ENCODE measurements at places on chromosomes 7 and 10.
A peak's percentile ranks its signal among the peaks of the same experiment; 100 is the strongest.

- no peak overlapping the region for H3K4me3 ChIP-seq
- H3K27ac ChIP-seq, result no peak overlapping the region
- H3K4me1 ChIP-seq, result no peaks in the 10 kb centered on the region
- H3K36me3 ChIP-seq, result peaks cover 6% of the 10 kb centered on the region
- no peak for DNase-seq
Measured at GRCh38 chr7:45580053-45580872, 6.1 kb downstream of the ADCY1 start.

- H3K27me3 ChIP-seq, result no peaks in the 10 kb centered on the region
- H3K27ac ChIP-seq, result no peak overlapping the region
- no peak overlapping the region for H3K4me3 ChIP-seq
- DNase-seq, result no peak
- no peaks in the 10 kb centered on the region for H3K4me1 ChIP-seq
Measured at GRCh38 chr10:54094321-54094720, 706.7 kb downstream of the PCDH15 start.

- no peak for DNase-seq
- H3K4me3 ChIP-seq, result no peak overlapping the region
- peaks cover 7% of the 10 kb centered on the region for H3K36me3 ChIP-seq
- no peaks in the 10 kb centered on the region for H3K27me3 ChIP-seq
Measured at GRCh38 chr10:113124724-113125123, 174.7 kb downstream of the TCF7L2 start.

- H3K4me3 ChIP-seq, result no peak overlapping the region
- peaks cover 12% of the 10 kb centered on the region for H3K27me3 ChIP-seq
- no peak for DNase-seq
- H3K27ac ChIP-seq, result no peak overlapping the region
- no peaks in the 10 kb centered on the region for H3K4me1 ChIP-seq
Measured at GRCh38 chr7:1703871-1704810, 34.1 kb downstream of the ELFN1 start.

DNA sequence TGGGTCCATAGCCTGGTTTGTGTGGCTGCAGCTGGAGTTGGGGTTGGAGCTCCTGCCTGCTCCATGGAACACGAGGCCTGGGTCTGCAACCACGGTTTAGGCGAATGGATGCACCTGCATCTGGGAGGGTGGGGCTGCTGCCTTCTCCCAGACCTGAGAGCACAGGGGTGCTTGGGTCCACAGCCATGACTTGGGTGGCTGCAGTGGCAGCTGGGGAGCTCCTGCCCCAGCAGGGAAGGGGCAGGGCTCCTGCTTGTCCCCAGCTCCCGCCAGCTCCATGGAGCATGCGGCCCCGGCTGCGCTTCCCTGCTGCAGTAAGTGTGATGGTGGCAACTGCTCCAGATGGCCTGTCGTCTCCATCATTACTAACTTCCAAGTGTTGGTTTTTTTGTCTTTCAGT is 571.1 kb upstream of the LRRN3 start:
- no peak overlapping the region for H3K4me3 ChIP-seq
- H3K4me1 ChIP-seq, result peaks cover 8% of the 10 kb centered on the region

DNA sequence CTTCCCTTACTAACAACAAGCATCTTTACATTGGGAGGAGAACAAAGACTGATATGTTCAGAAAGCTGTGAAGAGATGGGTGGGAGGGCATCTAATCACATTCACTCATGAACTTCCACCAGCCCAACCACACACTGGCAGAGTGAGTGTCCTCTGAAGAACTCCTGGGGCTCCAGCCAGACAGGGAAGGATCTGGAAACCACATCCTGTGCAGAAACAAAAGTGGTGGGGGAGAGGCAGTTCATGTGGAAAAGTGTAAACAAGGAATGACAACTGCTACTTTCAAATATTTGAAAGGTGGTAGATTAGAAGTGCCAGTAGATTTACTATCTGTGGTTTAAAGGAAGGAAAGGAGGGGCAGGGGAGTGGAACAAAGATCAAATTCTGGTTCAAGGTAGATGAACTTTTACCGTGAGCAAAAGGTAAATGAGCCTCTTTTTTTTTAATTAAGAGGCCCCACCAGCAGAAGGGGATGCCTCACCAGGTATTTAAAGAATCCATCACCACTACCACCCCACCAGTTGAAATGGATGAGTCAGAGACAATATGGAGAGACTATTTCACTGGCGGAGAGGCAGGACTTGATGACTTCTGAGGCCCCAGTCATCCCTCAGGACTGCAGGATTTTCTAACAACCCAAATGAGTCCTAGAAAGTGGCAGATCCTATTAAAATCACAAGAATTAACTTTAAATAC is 34.5 kb downstream of the GOT1 start:
- H3K36me3 ChIP-seq, result peaks cover 64% of the 10 kb centered on the region
- DNase-seq, result peak; percentile 49
- no peak overlapping the region for H3K4me3 ChIP-seq

- H3K36me3 ChIP-seq, result no peaks in the 10 kb centered on the region
- no peaks in the 10 kb centered on the region for H3K4me1 ChIP-seq
- no peak overlapping the region for H3K4me3 ChIP-seq
- H3K27ac ChIP-seq, result no peak overlapping the region
Measured at GRCh38 chr7:70040970-70041766, 442.9 kb downstream of the AUTS2 start.

GRCh38 chr10:117927332-117927731 is 119.4 kb downstream of the RAB11FIP2 start:
- no peaks in the 10 kb centered on the region for H3K27me3 ChIP-seq
- H3K36me3 ChIP-seq, result no peaks in the 10 kb centered on the region
- H3K4me3 ChIP-seq, result no peak overlapping the region
- no peaks in the 10 kb centered on the region for H3K4me1 ChIP-seq
- no peak for DNase-seq
- H3K27ac ChIP-seq, result no peak overlapping the region

- H3K36me3 ChIP-seq, result no peaks in the 10 kb centered on the region
- H3K27ac ChIP-seq, result no peak overlapping the region
- DNase-seq, result no peak
- peaks cover 15% of the 10 kb centered on the region for H3K27me3 ChIP-seq
Measured at GRCh38 chr10:131760416-131761166, 140.2 kb upstream of the PPP2R2D start.

DNA sequence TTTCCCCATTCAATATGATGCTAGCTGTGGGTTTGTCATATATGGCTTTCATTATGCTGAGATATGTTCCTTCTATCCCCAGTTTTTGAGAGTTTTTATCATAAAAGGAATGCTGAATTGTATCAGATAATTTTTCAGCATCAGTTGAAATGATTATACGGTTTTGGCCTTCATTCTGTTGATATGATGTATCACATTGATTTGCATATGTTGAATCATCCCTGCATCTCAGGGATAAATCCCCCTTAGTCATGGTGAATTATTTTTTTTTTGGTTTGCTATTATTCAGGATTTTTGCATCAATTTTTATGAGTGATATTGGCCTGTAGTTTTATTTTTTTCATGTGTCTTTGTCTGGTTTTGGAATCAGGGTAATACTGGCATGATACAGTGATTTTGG is 1152.3 kb upstream of the C7orf33 start:
- no peak overlapping the region for H3K4me3 ChIP-seq
- H3K27me3 ChIP-seq, result no peaks in the 10 kb centered on the region
- no peak for DNase-seq
- H3K36me3 ChIP-seq, result no peaks in the 10 kb centered on the region

DNA sequence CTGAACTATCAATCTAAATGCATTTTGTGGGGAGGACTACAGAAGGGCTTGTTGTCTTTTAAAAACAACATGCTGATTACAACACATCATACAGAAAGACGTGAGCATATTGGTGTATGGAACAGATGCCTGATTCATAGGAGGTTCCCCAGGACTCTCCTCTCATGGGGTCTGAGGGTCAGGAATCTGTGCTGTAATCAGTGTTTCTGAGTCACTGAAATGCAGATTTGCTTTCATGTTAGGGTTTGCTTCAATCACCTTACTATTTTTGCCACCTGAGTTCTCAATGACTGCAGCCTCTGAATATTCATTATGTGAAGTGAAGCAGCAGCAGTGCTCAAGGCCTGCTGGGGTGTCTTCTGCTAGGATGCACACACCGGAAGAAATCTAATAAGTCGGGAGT is 550 bp upstream of the ANK3 start:
- H3K4me3 ChIP-seq, result no peak overlapping the region
- no peaks in the 10 kb centered on the region for H3K27me3 ChIP-seq
- peak; percentile 21 for DNase-seq
- H3K36me3 ChIP-seq, result no peaks in the 10 kb centered on the region

DNA sequence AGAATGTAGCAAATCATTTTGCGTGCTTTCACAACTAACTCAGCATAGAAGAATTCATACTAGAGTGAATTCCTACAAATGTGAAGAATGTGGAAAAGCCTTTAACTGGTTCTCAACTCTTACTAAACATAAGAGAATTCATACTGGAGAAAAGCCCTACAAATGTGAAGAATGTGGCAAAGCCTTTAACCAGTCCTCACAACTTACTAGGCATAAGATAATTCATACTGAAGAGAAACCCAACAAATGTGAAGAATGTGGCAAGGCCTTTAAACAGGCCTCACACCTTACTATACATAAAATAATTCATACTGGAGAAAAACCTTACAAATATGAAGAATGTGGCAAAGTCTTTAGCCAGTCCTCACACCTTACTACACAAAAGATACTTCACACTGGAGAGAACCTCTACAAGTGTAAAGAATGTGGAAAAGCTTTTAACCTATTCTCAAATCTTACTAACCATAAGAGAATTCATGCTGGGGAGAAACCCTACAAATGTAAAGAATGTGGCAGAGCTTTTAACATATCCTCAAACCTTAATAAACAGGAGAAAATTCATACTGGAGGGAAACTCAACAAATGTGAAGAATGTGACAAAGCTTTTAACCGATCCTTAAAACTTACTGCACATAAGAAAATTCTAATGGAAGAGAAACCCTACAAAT is 40.8 kb downstream of the ZNF107 start:
- H3K36me3 ChIP-seq, result peaks cover 23% of the 10 kb centered on the region
- H3K4me3 ChIP-seq, result no peak overlapping the region
- no peaks in the 10 kb centered on the region for H3K4me1 ChIP-seq

GRCh38 chr7:77455321-77455720 is 39.2 kb upstream of the GSAP start:
- no peak overlapping the region for H3K4me3 ChIP-seq
- H3K4me1 ChIP-seq, result peaks cover 11% of the 10 kb centered on the region
- H3K36me3 ChIP-seq, result no peaks in the 10 kb centered on the region
- H3K27me3 ChIP-seq, result no peaks in the 10 kb centered on the region

GRCh38 chr10:12875100-12875499 is 126.4 kb downstream of the CCDC3 start:
- DNase-seq, result no peak
- no peak overlapping the region for H3K27ac ChIP-seq
- no peaks in the 10 kb centered on the region for H3K4me1 ChIP-seq
- no peak overlapping the region for H3K4me3 ChIP-seq

DNA sequence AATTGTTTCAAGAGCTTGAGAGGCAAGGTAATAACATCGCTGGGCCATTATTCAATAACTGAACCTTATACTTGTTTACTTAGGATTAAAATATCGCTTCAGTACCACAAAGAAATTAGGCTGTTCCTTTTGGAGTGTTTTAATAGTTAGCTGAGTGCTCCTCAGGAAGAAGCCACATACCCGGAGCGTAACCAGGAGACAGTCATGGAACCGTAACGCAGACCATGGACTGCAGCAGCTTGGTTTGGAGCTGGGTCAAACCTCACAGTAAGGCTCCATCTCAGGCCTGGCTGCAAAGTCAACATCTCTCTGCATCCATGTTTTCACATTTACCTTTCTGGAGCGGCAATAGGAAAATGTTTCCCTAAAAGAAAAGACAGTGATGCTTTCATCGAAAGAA is 599.0 kb downstream of the TNS3 start:
- no peak for DNase-seq
- H3K4me3 ChIP-seq, result no peak overlapping the region
- H3K27me3 ChIP-seq, result no peaks in the 10 kb centered on the region
- H3K36me3 ChIP-seq, result no peaks in the 10 kb centered on the region

- H3K4me3 ChIP-seq, result no peak overlapping the region
- H3K4me1 ChIP-seq, result no peaks in the 10 kb centered on the region
- H3K36me3 ChIP-seq, result no peaks in the 10 kb centered on the region
- DNase-seq, result no peak
Measured at GRCh38 chr10:96228408-96228994, 42.9 kb downstream of the BLNK start.

- no peak for DNase-seq
- H3K4me3 ChIP-seq, result no peak overlapping the region
- H3K27me3 ChIP-seq, result peaks cover 27% of the 10 kb centered on the region
- no peaks in the 10 kb centered on the region for H3K36me3 ChIP-seq
Measured at GRCh38 chr7:4809666-4810065, 34.2 kb downstream of the AP5Z1 start.

DNA sequence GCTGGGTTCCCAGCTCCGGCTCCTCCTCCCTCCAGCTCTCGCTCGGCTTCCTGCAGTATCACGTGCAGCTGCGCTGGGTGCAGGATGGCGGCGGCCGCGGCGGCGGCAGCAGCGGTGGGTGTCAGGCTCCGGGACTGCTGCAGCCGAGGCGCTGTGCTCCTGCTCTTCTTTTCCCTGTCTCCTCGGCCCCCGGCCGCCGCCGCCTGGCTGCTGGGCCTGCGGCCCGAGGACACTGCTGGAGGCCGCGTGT is at the start of gene CNNM1:
Gene CNNM1 (plus strand): TSS at position 53 of the 250 bp plus-strand sequence. CDS start 32 bp downstream, at position 85.
- H3K36me3 ChIP-seq, result no peaks in the 10 kb centered on the region
- no peaks in the 10 kb centered on the region for H3K4me1 ChIP-seq
- DNase-seq, result no peak
- no peak within 1 kb of the TSS for H3K27ac ChIP-seq
- no peak within 1 kb of the TSS for H3K4me3 ChIP-seq

DNA sequence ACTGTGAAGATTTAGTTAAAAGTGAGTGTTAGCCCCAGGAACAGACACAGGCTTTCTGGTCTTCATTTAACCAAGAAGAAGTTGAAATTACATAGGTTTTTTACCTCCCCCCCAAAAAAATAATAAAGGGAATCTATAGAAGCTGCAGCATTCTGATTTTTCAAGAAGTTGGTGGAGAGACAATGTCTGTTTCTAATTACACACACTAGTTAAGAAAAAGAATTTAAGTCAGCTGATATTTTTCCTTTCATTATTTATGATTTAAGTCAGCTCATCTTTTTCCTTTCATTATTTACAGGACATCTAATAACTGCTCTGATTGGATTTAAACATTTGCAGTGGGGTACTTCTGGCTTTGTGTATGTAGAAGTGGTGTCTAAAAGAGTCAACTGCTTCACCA is 201.4 kb upstream of the NRP1 start:
- no peak overlapping the region for H3K27ac ChIP-seq
- H3K36me3 ChIP-seq, result no peaks in the 10 kb centered on the region
- no peak overlapping the region for H3K4me3 ChIP-seq
- H3K4me1 ChIP-seq, result peaks cover 5% of the 10 kb centered on the region

- no peak within 1 kb of the TSS for H3K27ac ChIP-seq
- DNase-seq, result no peak
- no peaks in the 10 kb centered on the region for H3K36me3 ChIP-seq
- H3K4me1 ChIP-seq, result no peaks in the 10 kb centered on the region
Measured at GRCh38 chr7:155458111-155458877, at the start of gene EN2. EN2 (plus strand) TSS chr7:155458129; CDS start chr7:155458378, 249 bp downstream.

GRCh38 chr7:55326081-55326835 is 38.9 kb upstream of the LANCL2 start:
- H3K36me3 ChIP-seq, result no peaks in the 10 kb centered on the region
- no peak overlapping the region for H3K4me3 ChIP-seq
- H3K27me3 ChIP-seq, result peaks cover under 1% of the 10 kb centered on the region
- H3K4me1 ChIP-seq, result peaks cover 9% of the 10 kb centered on the region
- no peak overlapping the region for H3K27ac ChIP-seq

Measured in MCF 10A (cell line).